Renal cortical epithelial cell (primary cell): ENCODE measurements at places on chromosomes 4 and X. TPM values are rescaled to one million over a fixed set of nuclear protein-coding genes. Genes with fewer than 3 reads are reported as not detected.

Gene AVPR2
- total RNA-seq = 0.70 and 1.0 TPM in 2 replicates

Gene ZCCHC12
- 0.05 TPM in 1 of 2 replicates, not detected in the other for total RNA-seq

Gene CD38
- total RNA-seq = 0.52 TPM in 1 of 2 replicates, not detected in the other

Gene ALAS2
- not detected in 2 replicates for total RNA-seq

DNA sequence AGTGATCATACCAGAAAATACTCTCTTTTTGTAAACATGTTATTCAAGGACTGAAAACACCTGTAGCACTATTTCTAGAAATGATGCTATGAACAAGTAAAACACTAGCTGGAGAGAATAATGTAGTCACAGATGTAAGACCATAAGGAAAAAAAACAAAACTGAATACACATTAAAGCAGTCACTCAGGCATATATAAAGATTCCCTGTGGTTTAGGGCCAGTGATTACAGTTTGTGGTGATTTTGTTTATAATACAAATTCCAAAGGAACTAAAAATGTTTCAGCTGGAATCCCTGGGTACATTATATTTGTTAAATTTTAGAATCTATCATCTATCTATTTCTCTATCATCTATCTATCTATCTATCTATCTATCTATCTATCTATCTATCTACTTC is 777.8 kb upstream of the FRG1 start:
- DNase-seq = peak; percentile 26

DNA sequence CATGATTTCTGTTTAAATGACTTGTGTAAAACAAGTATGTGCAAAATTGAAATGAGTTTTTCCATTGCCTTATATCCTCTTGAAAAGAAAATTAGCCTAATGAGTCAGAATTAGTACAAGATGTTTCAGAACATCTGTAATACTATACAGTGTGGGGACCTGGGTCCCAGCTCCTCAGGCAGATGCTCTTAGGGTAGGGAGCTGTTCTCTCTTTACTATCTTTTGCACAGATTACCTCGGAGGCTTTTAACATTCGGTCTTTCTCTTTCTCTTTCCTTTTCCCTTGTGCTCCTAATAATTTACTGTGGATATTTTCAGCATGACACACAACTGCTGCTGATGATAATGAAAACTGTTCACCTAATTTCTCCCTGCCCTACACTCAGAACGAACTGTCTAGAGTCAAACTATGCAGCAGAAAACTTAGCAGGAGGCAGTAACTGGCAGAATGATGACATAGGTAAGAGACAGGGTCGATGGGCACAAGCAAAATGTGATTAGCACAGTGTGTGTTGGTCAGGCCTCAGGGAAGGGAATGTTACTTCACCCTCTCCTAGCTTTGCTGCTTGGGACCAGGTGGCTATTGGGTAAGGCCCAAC is 455.3 kb downstream of the PDHA2 start:
- DNase-seq = no peak

DNA sequence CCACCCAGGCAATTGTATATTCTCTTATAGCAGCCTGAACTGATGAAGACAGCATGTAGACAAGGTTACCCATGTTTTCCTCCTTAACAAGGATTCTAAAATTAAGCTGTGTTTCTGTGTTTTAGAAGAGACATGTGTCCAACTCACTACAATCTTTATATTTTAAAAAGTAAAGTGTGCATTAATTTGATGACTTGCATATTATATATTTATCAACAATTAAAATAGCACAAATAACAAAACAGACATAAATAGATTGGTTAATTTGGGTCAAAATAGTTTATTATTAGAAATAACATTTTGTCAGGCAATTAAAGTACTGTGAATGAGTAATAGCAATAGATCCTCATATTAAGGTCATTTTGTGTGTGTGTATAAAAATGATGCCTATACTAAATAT is 357.1 kb downstream of the PDGFC start:
- no peak for DNase-seq

GRCh38 chr4:106277140-106277675 is 38.8 kb downstream of the TBCK start:
- no peak for DNase-seq

DNA sequence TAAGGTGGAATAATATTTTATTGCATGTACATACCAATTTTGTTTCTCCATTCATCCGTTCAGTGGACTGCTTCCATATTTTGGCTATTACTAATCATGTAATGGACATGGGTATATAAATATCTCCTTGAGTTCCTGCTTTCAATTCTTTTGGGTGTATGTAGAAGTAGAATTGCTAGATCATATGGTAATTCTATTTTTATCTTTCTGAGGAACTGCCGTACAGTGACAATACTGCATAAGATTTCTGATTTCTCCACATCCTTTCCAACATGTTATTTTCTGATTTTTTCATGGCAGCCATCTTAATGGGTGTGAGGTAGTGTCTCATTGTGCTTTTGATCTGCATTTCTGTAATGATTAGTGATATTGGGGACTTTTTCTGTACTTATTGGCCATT is 19.2 kb downstream of the ALPK1 start:
- DNase-seq = no peak

GRCh38 chr4:153480704-153481103 is 14.5 kb downstream of the TMEM131L start:
- DNase-seq = no peak
